ENCODE measurements at places on chromosomes 7 and 10. TPM values are rescaled to one million over a fixed set of nuclear protein-coding genes. Genes with fewer than 3 reads are reported as not detected.

The OR13A1 gene
- total RNA-seq = not detected

The DRGX gene
- total RNA-seq = not detected

The GARIN1A gene
- total RNA-seq = 8.8 TPM

The CAMK2B gene
- total RNA-seq = 26.9 TPM

The ACTR3C gene
- 3.3 TPM for total RNA-seq

The MACC1 gene
- 0.98 TPM for total RNA-seq

The JCAD gene
- total RNA-seq = 83.5 TPM

The ASB15 gene
- total RNA-seq = not detected

The SPDYE1 gene
- not detected for total RNA-seq

The DNAJB12 gene
- 50.0 TPM for total RNA-seq

The JMJD1C gene
- 141 TPM for total RNA-seq

The PCGF5 gene
- 54.2 TPM for total RNA-seq

The C1GALT1 gene
- 37.5 TPM for total RNA-seq

The LRRC17 gene
- total RNA-seq = 4.2 TPM

The FAM25C gene
- total RNA-seq = not detected

The TCF7L2 gene
- 53.6 TPM for total RNA-seq

The IQUB gene
- 1.0 TPM for total RNA-seq

The LRRD1 gene
- not detected for total RNA-seq

The ITIH2 gene
- total RNA-seq = not detected

The SDK1 gene
- 11.2 TPM for total RNA-seq

The TET1 gene
- total RNA-seq = 10.4 TPM

The SKAP2 gene
- total RNA-seq = 53.3 TPM

The STOX1 gene
- total RNA-seq = 0.27 TPM

The NME8 gene
- total RNA-seq = 1.2 TPM

The TUBB8 gene
- not detected for total RNA-seq

The HOXA6 gene
- total RNA-seq = 15.8 TPM

The ADAM12 gene
- total RNA-seq = 5.8 TPM

The PRRT4 gene
- total RNA-seq = 4.0 TPM

The GPNMB gene
- total RNA-seq = 145 TPM

The LBX1 gene
- not detected for total RNA-seq

The PSD gene
- total RNA-seq = 1.9 TPM

The TEX36 gene
- not detected for total RNA-seq

The ASB10 gene
- total RNA-seq = not detected

The ADCY1 gene
- 5.5 TPM for total RNA-seq

The CBLL1 gene
- 24.0 TPM for total RNA-seq

The SLC16A9 gene
- 1.8 TPM for total RNA-seq

The DMBT1 gene
- total RNA-seq = not detected

The CRPPA gene
- total RNA-seq = 9.9 TPM

The CDHR1 gene
- total RNA-seq = 2.0 TPM

The CACNA2D1 gene
- total RNA-seq = 16.9 TPM

The C7orf33 gene
- not detected for total RNA-seq

The OPN4 gene
- total RNA-seq = 0.18 TPM

The TMEM26 gene
- 0.53 TPM for total RNA-seq

The CPEB3 gene
- total RNA-seq = 6.2 TPM

The VWDE gene
- 2.8 TPM for total RNA-seq

The EBF3 gene
- total RNA-seq = 38.9 TPM

The A1CF gene
- total RNA-seq = not detected

The ANXA8 gene
- 2.5 TPM for total RNA-seq

The CAV1 gene
- 353 TPM for total RNA-seq

The EPHA1 gene
- 0.22 TPM for total RNA-seq

The IL2RA gene
- total RNA-seq = 1.1 TPM

The SH2B2 gene
- total RNA-seq = 9.9 TPM

The HTR5A gene
- total RNA-seq = not detected

The GIMAP6 gene
- total RNA-seq = 32.7 TPM

The CHAT gene
- total RNA-seq = not detected

The ANKRD1 gene
- 0.36 TPM for total RNA-seq

The GRID2IP gene
- 0.18 TPM for total RNA-seq

The CPA1 gene
- 4.1 TPM for total RNA-seq

Data from sciatic nerve (tissue), 2 donors.